Transverse colon (tissue), 4 donors: ENCODE measurements at places on chromosomes 13 and 19. TPM values are rescaled to one million over a fixed set of nuclear protein-coding genes. Genes with fewer than 3 reads are reported as not detected.

The ZNF579 gene
- total RNA-seq: 2.9 TPM

The LIPE gene
- total RNA-seq: 22.2 TPM

The USHBP1 gene
- total RNA-seq: 0.79 TPM

The PSG4 gene
- not detected for total RNA-seq

DNA sequence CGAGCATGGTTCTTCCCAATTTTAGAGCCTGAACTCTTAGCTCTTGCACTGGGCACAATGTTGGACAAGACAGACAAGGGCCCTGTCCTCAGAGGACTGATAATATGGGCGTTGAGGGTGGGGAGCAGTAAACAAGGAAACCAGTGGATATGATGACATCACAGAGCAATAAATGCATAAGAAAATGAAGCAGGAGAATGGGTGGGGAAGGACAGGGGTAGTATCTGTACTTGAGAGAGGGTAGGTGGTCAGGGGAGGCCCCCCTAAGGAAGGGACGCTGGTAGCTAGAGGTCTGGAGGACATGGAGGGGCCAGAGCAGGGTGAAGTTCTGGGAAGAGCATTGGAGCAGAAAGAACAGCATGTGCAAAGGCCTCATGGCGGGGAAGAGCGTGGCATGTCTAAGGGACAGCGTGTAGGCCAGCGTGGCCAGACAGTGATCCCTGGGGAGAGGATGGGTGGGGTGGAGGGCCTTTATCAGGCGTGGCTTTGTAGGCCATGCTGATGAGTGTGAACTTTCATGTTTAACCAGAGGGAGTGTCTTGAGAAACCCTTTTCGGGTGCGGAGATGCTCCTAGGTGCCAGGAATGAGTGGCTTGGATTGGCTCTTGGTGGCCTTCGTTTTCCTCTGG lies 15.1 kb upstream of the ZNF536 start:
- no peak for DNase-seq

DNA sequence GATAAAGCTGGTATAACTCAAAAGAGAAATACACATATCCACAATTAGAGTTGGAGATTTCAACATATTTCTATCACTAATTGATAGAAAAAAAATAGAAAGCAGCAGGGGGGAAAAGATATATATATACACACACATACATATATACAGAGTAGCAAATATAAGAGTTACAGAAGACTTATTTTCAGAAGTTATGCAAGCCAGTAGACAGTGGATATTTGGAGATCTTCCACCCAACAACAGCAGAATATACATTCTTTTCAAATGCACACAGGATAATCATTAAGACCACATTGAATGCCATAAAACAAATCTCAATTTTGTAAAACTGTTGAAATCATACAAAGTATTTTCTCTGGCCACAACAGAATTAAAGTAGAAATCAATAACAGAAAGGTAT lies 192.8 kb downstream of the LACC1 start:
- DNase-seq: no peak

The LILRA5 gene
- total RNA-seq: not detected

GRCh38 chr19:30718707-30719106 lies 346.5 kb downstream of the ZNF536 start:
- DNase-seq: peak; percentile 12

The DHDH gene
- total RNA-seq: not detected

DNA sequence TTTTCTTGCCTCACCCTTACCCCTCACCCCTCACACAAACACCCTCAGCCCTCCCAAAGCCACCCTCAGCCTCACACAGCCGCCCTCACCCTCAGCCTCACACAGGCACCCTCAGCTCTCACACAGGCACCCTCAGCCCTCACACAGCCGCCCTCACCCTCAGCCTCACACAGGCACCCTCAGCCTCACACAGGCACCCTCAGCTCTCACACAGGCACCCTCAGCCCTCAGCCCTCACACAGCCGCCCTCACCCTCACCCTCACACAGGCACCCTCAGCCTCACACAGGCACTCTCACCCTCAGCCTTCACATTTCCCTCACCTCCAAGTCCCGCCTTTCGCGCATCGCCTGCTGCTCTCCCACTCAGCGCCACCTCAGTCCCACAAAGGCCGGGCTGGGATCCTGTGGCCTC lies 287 bp upstream of the ZSCAN22 start:
- no peak for DNase-seq

- DNase-seq: no peak
Observed at GRCh38 chr13:97200081-97200942, 21.8 kb upstream of the MBNL2 start.

The IGFL3 gene
- not detected for total RNA-seq

DNA sequence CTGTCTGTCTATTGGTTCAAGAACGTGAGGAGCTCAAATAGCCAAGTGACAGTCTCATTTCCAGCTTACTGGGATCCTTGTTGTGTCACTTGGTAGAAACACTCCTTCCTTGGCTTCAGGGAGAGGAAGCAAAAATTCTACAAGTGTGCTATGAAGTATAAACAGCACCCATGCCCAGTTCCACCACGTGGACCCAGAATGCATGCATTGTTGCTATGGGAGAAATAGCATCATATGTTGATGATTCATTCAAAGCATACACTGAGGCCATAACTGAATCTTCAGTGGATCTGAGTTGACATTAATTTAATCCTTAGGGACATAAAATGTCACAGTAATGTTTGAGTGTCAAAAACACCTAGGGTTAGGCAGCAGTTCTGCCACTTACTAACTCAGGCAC lies 199.0 kb upstream of the RXFP2 start:
- DNase-seq: no peak

The ANO8 gene
- 11.7 TPM for total RNA-seq

DNA sequence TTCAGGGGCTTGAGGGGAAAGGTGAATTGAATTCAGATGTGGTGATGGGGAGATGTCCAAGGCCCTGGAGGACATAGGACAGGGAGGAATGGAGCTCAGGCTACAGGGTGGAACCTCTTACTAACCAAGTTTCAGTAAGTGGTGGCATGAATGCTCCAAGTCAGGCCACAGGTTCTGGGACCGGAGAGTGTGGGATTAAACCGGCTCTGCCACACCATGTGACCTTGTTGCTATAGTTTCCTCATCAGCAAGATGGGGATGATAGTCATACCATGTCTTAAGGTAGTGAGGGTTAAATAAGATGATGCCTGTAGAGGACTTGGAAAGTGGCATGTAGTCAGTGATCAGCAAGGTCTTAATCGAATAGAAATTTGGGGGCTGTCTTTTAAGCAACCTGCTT lies 16.3 kb downstream of the GPR183 start:
- DNase-seq: no peak

- no peak for DNase-seq
Observed at GRCh38 chr13:26887594-26887993, 127.0 kb upstream of the GPR12 start.

DNA sequence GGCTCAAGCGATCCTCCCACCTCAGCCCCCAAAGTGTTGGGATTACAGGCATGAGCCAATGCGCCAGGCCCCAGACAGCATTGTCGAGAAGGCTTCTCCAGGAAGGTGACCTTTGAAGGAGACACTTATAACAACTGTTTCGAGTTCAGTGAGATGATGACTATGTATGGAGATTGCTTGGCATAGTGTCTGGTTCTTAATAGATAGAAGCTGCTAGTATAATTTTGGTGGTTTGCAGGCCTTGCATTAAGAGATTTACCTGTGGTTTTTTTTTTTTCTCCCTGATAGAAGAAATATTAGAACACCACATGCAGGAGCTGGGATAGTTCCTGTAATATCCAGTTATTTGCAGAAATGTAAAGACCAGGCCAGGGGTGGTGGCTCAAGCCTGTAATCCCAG lies 3.7 kb downstream of the MARCHF2 start:
- no peak for DNase-seq
